ENCODE measurements at places on chromosomes 2 and 18.

- peak overlapping the region; percentile 38 for H3K4me3 ChIP-seq
- no peak for DNase-seq
- peaks cover 9% of the 10 kb centered on the region for H3K4me1 ChIP-seq
- peaks cover 3% of the 10 kb centered on the region for H3K27me3 ChIP-seq
- H3K27ac ChIP-seq: no peak overlapping the region
Observed at GRCh38 chr2:45008296-45009129, 739 bp downstream of the SIX2 start.

- H3K27me3 ChIP-seq: no peaks in the 10 kb centered on the region
- H3K36me3 ChIP-seq: no peaks in the 10 kb centered on the region
- H3K27ac ChIP-seq: peak overlapping the region; percentile 50
- DNase-seq: peak; percentile 82
Observed at GRCh38 chr2:288758-289361, 969 bp upstream of the ALKAL2 start.

DNA sequence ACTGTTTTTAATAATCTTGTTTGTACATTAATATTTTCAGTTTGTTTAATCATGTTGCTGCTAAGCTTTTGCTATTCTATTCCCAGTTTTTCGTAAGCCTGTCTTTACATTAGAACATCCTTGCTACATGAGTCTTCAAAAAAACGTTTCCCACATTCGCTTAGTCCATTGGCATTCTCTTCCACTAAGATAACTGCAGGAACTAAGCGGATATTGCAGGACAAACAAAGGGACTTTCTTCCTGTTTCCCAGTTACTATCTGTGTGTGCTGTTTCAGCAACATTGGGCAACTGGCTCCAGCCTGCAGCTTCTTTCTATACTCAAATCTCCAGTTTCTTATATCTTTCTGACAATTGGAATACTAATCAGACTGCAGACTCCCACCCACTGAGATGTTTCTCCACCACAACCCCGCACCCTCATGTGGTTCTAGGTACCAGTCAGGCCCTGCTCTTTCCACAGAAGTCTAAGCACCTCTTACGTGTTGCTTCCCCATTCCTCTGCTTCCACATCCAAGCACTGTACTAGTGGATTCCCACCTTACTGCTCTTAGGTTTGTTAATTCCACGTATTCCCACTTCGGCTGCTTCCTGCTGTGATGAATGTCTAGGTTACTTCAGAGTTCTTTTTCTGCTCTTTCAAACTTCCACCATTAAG is 420.3 kb downstream of the LRRTM4 start:
- no peak overlapping the region for H3K27ac ChIP-seq
- no peaks in the 10 kb centered on the region for H3K27me3 ChIP-seq
- no peak overlapping the region for H3K4me3 ChIP-seq
- H3K4me1 ChIP-seq: no peaks in the 10 kb centered on the region
- no peaks in the 10 kb centered on the region for H3K36me3 ChIP-seq

DNA sequence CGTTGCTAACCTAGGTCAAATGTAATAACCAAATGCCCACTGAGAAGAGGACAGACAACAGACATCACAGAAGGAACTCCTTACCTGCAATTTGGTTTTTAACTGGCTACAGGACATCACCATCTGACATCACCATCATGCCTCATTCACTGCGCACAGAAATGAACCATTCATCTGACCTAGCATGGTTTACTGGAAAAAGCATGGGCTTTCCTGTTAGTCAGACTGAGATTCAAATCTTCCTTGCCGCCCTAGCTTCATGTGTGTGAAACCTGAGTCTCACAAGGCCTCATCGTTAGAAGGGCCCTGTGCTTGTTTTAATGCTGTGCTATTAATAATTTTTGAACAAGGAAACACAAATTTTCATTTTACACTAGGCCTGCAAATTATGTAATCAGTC is 1.1 kb upstream of the HIBCH start:
- no peak overlapping the region for H3K4me3 ChIP-seq
- no peak for DNase-seq
- no peak overlapping the region for H3K27ac ChIP-seq
- peaks cover 3% of the 10 kb centered on the region for H3K4me1 ChIP-seq
